ENCODE measurements at places on chromosomes 7 and 10. TPM values are rescaled to one million over a fixed set of nuclear protein-coding genes. Genes with fewer than 3 reads are reported as not detected.

The ANXA8L1 gene
- total RNA-seq = 2.0 TPM

The CALCR gene
- total RNA-seq = not detected

DNA sequence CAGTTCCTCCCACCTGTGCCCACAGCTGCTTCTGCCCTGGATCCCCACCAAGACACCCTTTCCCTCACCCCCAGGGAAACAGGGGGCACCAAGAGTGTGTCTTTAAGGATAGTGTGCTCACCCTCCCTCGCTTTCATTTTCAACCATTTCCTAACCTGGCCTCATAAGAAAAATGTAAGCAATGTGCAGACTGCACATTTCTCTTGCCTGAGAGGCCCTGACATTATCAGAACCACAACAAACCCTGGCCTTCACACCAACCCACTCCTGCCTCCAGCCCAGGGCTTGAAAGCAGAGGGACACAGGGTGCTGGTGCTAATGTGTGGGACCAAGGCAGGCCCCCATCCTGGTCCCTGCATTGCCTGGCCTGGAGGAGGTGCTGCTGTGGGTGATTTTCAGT lies 11.0 kb upstream of the IMPDH1 start:
- no peak for DNase-seq

DNA sequence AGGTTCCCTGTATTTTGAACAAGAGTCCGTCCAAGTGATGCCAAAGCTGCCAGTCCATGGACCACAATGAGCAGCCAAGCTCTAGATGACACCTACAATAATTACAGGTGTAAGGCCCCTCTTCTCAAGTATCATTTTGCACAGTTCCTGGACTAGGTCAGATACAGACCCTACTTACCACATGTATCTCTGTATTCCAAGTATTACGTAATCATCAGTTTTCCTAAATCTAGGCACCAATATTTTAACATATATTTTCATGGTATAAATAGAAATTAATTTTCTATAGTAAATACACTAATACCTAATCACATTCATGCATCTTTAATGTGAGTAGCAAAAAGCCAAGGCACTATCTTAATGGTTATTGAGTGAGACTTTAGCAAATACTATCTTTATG lies 157.0 kb upstream of the PRSS1 start:
- DNase-seq = no peak

The ELN gene
- not detected for total RNA-seq

The MINPP1 gene
- 20.4 TPM for total RNA-seq

DNA sequence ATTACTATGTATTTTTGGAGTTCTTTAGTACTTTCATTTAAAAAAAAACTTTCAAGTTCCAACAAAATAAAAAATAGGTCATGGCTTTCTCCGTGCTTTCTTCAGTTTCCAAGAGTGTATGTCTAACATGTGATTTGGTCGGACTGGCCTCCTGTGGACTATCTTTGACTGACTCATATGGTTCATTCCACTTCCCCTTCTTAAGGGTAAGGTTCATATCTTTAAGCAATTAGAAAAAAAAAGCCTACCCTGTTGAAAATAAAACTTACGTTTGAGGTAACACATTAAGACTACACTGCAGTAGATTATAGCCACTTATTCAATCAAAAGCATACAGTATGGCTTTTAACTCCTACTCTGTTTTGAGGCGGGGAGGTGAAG lies 112.8 kb upstream of the AHR start:
- peak; percentile 62 for DNase-seq

The OGDHL gene
- total RNA-seq = not detected

DNA sequence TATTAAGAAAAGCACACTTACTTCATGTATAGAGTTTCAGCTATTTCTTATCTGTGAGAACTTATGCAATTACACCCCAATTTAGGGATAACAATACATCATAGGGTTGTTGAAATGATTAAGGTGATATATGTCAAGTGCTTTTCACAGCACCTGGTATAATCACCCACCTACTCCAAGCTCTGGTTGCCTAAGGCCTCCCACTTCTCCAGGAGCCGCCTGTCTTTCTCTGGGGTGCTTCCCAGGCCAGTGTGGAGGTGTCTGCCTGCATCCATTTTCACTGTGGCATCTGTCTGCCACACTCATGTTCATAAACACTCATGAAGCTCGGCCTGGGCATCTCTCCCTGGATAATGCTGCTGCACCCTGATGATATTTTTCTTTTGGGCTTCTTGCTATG lies 250.3 kb downstream of the STK31 start:
- no peak for DNase-seq

DNA sequence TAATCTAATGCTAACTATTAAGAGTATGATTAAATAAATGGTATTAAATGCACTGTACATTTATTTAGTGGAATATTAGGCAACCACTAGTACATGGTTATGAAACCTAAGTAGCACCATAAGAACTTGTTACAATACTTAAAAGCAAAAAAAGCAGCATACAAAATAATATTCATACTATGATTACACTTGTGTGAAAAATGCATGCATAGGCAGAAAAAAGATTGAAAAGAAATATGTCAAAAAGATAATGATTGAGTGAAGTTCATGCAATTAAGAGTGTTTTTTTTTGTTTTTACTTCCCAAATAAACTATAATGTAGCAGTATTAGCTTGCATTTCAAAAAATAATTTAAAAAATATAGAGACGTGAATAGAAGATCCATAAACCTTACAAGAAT lies 20.0 kb upstream of the SRI start:
- no peak for DNase-seq

DNA sequence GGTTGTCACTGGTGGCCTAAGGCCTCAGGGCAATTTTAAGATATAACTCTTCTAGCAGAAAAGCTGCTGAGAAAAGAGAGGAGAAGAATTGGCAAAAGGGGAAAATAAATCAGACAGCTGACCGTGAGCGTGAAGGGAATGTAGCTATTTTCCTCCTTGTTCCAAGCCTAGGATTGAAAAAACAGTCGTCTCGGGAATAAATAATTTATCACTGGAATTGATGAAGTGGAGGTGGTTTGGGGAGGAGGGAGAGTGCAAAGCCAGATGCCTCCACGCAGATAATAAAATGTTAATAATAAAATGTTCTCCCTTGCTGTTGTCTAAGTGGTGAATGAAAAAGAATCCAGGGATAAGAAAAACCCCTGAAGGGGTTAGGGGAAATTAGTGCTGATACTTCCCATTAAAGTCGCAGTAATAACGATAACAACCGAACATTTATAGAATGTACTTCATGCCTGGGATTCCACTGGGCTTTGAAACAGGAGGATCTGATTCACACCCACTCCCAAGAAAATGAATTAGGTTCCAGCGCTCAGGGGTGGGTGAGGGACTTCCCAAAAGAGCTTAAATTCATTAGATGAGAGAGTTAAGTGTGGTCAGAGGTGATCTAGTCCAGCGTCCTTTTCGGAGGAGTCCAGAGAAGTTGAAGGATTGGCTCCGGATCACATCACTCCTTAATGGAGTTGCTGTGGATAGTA lies 27.3 kb downstream of the BAMBI start:
- no peak for DNase-seq

DNA sequence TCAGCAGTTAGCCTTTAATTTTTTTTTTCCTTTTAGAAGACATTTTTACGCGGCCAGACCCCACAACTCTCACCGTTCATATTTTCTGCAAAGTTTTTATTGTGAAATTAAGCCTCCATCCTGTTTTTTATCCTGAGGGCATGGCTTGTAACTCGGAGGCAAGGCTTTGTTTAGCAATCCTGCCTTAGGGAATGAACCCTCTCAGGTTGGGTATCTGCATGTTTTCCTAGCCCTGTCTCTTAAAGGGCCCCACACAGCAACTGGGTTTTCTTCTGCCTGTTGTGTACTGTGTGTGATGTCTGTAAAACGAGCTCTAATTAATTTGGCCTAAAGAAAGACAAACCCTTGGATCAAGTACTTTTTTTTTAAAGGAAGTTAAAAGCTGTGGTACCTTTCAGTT lies 130.2 kb upstream of the COBL start:
- no peak for DNase-seq

DNA sequence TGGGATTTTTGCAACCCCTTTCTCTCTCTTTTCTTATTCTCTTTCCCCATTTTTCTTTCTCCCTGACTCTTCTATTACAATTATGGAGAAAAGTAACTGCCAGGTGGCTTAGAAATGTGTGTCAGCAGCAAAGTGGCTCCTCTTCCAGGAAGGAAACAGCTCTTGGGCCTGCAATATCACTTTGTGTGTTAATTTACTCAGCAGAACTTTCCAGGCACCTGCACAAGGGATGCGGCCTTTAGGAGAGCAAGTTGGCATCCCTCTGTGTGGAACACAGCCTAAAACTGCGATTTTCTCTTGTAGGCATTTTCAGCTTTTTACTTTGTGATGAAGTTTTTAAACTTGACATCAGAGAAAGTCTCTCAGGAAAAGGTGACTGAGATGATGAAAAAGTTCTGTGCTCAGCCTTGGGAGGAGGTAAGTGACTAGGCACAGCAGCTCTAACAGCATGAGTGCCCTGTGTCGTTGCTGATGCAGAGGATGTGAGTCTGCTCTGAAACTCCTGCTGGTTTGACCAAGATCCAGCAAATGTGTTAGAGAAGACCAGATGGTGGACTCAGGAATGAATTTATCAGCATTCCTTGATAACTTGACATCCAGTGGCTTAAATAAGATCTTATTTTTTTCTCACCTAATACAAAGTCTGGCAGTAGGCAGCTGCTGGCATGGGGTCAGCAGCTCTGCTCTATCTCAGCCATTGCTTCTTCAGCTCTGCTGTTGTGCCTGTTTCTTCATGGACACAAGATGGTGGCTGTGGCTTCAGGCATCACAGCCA lies 47.4 kb upstream of the CC2D2B start:
- no peak for DNase-seq

The HYAL4 gene
- not detected for total RNA-seq

GRCh38 chr7:36878288-36878687 lies 154.0 kb upstream of the AOAH start:
- no peak for DNase-seq

DNA sequence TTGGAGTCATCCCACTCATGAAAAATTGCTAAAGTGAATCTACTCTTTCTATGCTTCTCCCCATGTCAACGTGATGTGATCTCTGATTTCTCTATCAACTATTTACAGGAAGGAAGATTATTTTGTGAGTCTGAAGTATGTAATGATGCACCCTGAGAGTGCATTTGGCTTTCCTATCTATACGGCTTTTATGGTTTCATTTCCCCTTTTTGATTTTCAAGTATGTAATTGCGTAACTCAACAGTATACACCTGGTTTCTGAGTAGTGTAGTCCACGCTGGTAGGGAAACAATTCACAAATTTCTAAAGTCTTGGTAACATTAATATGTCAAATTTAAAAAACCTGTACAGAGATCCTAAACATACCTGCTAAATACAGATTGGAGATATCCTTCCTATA lies 194.7 kb upstream of the SEMA3A start:
- no peak for DNase-seq

GRCh38 chr7:5397736-5398135 lies 25.9 kb downstream of the TNRC18 start:
- no peak for DNase-seq

DNA sequence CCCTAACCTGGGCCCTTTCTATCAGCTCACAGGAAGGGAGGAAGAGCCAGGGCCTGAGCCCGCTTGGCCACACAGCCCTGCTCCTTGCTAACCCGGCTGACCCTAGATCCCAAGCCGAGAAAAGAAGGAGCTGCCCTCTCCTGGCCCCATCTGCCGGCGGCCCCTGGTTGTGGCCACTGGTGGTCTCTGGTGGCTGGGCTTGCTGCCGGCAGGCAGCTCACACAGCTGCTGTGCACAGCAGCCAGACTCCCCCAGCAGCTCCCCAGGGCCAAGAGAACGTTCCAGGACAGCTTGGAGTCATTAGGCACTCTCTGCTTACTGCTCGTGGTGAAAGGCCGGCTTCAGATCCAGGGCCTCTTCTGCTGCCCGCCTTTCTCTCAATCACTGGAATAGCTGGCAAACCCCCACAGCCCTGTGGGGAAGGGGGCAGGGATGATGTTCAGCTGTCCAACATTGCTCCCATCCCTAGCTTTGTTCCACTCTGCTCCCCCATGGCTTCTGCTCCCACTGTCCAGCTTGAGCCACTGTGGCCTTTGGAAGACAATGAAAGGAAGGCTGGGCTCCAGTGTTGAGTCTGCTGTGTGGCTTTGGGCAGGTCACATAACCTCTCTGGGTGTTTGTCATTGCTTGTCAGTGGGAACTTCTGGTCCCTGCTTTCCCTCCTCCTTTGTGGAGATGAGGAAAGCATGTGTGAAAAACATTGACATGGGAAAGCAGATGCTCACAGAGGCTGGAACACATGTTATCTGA lies 35.4 kb upstream of the COL13A1 start:
- DNase-seq = no peak

GRCh38 chr7:26305090-26305868 lies 13.6 kb downstream of the SNX10 start:
- no peak for DNase-seq

The INSYN2A gene
- total RNA-seq = not detected

The SPDYE18 gene
- total RNA-seq = not detected

The ASB15 gene
- total RNA-seq = not detected

The SPDYE16 gene
- not detected for total RNA-seq

GRCh38 chr7:131173145-131173890 lies 154.4 kb upstream of the MKLN1 start:
- DNase-seq = peak; percentile 26

- DNase-seq = no peak
These were observed 2.3 kb upstream of the INSYN2A start for GRCh38 chr10:127198721-127199120.

DNA sequence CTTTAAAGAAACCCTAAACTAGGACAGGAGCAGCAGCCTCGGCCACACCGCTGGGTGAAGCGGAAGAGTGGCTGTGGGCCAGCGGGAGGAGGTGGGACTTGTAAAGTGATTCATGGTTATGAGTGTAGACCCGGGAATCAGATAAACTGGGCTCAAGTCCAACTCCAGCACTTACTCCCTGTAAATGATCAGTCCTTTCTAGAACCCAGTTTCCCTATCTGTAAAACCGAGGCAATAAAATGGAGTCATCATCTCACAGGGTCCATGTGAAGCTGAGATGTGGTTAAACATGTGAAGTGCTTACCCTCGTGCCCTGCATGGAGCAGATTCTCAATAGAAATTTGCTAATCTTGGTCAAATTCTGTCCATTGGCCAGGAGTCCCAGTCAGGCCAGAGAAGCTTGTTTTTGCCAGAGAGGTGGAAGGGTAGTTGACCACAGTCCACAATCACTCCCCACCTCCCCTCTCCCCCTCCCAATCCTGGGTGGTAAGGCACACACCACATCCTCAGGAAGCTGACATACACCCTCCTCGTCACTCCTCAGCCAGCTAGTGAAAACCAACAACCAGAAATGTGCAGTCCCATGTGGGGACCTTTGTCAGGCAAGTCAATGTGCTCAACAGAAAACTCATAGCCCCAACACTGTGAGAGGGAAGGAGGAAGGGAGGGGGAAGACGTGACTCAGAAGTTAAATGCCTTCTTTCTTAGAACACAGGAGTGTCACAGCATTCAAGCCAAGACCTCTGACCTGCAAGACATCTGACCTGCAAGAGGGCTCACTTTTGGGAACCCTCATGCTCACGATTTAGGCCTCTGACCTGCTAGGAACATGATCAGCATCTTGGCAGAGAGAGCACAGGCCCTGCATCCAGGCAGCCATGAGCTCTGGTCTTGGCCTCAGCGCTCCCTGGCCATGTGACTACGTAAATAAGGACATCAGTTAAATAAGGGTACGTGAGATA lies 145.1 kb downstream of the PLXNA4 start:
- DNase-seq = peak; percentile 80
